T1000 (cell line): ENCODE measurements at places on chromosomes 6 and 20.

DNA sequence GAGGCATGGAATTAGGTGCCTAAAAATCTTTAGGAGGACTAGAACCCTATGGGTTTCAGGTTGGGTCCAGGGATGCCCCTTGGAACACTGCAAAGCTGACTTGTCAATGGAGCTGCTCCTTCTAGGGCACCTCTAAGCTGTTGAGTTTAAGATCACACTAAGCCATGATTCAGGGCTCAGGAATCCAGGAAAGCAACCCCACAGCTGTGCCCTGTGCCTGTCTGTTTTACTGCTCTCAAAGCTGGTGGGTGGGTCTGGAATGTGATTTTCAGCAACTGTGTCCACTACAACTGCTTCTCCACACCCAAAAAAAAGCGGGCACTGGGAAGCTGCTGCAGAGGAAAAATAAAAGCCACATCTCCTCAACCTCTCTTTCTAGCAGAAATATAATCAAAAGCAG lies 310.4 kb upstream of the MOCS1 start:
- no peak for DNase-seq

- DNase-seq, result no peak
Measured at GRCh38 chr20:9053108-9053507, 15.8 kb upstream of the PLCB4 start.

GRCh38 chr6:14664112-14664601 lies 546.6 kb downstream of the CD83 start:
- peak; percentile 4 for DNase-seq

DNA sequence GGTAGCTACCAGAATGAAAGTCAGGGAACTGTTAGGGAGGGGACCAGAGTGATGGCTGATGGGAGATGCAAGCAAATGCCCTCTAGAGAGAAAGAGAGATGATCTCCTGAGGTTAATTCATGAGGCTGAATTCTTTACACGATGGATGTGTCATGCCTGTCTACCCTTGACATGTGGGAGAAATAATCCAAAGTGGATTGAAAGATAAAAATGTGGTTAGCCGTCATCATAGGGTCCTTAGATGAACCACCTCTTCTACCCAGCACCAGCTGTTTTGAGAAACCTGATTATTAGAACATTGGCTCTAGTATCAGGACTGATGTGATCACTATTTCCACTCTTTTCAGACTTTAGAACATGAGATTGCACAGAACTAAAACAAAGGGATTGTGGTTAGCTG lies 53.6 kb downstream of the SOBP start:
- DNase-seq, result no peak

DNA sequence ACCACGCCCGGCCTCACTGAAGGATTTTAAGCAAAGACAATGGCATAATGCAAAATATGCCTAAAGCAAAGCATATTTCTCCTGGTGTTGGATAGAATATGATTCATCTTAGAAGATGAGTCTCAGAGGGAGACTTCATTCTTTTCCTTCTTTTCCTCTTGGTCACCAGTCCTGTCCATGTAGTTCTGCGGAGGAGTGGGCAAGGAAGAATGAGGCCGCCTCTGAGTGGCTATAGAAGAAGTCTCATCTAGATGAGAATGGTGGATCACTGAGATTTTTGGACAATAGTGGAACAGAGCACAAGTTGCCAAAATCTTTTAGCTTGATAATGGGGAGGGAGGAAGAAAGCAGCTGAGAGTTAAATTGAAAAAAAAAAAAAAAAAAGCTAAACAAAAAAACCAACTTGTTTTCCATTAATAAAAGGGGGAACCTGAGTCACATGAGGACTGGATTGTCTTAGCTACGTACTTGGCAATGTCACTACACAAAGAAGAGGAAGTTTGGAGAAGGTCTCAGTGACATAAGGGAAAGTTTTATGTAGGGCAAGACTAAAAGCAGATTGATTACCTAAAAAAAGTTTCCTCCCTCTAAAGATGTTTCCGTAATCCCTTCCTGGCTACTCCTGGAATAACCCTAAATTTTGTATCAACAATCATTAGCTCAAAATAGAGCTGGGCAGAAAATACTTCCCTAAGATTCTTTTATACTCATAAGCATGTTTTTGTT lies 6.0 kb downstream of the CD83 start:
- no peak for DNase-seq

- no peak for DNase-seq
Measured at GRCh38 chr20:49099011-49099410, 52.9 kb downstream of the CSE1L start.
